Pancreas (tissue), 10 donors: ENCODE measurements at places on chromosomes 6 and 20. TPM values are rescaled to one million over a fixed set of nuclear protein-coding genes. Genes with fewer than 3 reads are reported as not detected.

PXDC1 gene
- 8.5 TPM for total RNA-seq

MSH5 gene
- total RNA-seq: 7.2 TPM

DNA sequence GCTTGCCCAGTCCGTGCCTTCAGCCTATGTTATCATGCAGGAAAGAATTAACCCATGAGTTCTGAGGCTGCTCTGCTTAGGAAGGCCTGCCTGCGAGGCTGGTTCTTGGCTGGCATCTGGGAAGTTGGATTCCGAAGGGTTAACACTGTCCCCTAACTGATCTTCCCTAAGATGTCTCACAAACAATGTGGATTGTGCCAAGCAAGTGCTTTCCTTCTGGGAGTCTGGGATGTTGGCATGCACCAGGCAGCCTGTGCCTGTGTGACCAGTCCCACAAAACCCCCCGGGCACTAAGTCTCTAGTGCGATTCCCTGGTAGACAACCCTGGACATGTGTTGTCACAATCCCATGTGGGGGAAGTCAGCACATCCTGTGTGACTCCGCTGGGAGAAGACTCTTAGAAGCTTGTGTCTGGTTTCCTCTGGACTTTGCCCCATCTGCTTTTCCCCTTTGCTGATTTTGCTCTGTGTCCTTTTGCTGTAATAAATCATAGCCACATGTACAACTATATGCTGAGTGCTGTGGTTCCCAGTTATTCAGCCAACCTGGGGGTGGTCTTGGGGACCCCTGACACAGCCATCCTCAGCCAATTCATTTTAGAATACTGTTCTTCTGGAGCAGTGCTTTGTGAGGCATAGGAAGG, 83.8 kb downstream of the SLC22A23 start:
- DNase-seq: no peak

- DNase-seq: no peak
Measured at GRCh38 chr20:63402860-63403220, 41.7 kb upstream of the CHRNA4 start.

GRCh38 chr6:42532038-42532669, 31.7 kb upstream of the UBR2 start:
- no peak for DNase-seq

DNA sequence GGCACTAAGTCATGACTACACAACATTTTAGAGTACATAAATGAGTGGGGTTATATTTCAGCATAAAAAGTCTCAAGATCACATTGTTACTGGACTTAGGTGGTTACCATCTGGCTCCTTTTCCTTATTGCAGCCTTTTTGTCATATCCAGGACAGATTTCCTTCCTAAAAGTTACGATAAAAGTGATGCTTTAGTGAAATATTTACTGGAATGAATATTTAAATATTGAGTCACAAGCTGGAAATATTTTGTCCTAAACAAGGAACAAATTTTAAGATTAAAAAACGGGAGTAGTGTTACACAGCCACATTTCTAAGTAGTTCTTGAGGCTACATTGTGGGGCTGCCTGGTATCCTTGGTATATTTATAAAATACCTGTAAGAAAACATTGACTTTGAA, 52.2 kb downstream of the CDC40 start:
- no peak for DNase-seq

DNA sequence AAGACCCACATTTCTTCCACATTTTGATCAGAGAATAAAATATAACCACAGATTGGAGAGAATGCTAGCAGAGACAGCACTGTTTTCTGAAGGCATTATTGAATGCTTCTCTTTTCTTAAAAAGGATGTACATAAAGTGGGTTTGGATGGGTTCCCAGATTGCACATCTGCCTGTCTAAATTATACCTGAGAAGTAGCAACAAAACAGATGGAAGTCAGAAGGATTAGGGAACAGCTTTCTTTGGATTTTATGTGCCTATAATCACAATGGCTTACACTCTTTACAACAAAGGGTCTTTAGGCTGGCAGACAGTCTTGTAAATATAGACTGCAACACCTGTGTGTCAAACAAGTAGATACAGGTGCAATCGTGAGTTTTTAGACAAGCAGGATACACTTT, 622.2 kb upstream of the MANEA start:
- no peak for DNase-seq

DNA sequence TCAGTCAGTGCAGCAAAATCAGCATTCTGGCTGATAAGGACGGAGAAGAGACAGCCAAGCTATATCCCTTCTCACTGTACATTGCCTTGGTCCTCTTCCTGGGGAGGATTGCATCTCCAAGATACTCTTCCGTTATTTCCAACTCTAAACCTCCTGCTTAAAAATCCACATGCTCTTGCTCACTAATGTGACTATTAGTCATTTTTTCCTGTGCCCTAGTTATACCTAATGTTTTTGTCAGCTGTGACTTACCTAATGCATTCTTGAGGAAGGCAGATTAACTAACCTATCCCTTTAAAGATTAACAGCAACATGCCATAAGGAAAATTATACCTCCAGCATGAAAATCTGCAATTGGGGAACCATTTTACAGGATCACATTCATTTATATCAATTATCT, 317.6 kb downstream of the BTBD9 start:
- no peak for DNase-seq

GRCh38 chr6:43809417-43810305, 39.6 kb downstream of the VEGFA start:
- peak; percentile 53 for DNase-seq

DNA sequence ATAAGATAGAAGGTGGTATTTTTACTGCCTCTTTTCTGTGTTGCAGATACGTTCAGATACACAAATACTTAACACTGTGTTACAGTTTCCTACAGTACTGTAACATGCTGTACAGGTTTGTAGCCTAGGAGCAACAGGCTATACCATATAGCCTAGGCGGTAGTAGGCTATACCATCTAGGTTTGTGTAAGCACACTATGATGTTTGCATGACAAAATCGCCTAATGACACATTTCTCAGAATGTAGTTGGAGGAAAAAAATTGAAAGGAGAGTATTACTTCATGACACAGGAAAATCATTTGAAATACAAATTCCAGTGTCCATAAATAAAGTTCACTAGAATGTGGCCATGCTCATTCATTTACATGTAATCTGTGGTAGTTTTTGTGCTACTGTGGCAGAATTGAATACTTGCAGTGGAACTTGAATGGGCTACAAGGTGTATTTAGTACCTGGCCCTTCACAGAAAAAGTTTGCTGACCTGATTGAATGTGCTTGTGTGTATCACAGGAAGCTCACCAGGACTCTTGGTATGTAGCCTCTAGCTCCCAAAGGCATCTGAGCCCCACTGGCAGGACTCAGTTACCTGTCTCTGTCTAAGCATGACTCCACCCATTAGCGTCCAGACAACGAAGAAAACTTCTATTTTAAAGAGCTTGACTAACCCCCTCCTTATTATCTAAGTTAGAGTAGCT, 18.8 kb downstream of the TOP1 start:
- DNase-seq: no peak
